HuH-7.5 (cell line): ENCODE measurements at places on chromosomes 5 and 9.

DNA sequence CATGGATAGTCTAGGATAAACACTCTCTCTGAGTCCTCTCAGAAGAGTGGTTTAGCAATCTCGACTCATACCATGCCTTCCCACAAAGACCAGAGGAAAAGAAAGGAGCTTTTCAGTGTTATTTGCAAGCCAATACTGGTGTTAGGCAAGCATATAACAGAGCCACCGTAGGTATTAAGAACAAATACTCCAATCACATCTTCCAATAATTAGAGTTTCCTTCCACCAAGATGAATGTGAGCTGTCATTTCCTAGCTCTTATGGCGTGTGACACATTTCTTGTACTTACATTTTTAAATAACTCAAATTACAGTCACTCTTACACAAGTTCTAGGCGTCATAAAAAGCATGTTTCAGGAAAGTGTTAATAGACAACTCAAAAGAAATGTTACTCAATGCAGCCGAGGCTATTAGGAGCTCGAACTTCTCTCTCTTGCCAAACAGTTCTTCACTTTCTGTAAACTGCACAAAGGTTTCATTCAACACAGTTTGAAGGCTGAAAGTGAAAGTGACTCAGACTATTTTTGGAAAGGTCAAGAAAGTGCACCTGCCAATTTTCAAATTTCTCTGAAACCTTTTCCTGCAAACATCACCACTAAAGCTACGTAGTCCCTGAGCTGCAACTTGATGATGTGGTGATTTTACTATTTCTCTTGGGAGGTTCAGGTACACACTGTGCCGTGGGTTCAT, 153.8 kb downstream of the AUH start:
- DNase-seq: no peak

DNA sequence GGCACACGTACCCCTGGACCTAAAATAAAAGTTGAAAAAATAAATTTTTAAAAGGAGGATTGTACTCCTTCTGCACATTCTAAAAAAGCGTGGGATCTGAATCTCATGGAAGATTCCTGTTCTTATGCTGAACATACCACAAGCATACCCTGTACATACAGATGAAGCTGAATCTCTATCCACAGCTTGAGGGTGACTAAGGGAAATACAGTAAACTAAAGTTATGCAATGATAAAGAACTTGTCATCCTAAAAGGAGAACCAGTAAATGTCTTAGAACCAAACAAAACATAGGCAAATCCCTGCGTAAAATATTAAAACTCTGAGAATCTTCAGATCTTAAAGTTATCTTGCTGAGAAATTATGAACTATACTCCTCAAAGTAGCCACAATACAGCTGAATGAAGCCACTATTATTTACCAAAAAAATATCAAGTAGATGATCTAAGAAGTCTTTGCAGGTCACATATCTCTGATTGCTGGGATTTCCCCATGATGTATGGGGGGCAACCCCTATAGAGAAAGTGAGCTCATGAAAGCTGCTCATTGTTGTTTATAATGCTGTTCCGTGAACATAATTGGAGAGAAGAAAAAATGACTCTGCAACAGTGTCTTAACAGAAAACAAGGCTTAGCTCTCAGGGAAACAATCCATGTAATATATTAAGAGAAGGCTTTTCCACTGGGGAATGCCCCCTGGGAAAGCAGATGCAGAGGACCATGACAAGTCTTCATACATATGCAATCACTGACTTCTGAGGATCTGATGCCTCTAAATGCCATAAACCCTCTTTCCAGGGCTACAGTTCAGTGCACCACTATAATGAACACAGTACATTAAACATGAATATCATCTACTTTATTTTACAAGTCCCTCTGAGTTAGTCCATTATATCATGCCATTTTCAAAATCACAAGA, 210.1 kb downstream of the EPB41L4A start:
- no peak for DNase-seq

GRCh38 chr5:76789991-76790581, 28.7 kb upstream of the F2RL1 start:
- DNase-seq: no peak

GRCh38 chr9:134534661-134535080, 106.9 kb upstream of the COL5A1 start:
- DNase-seq: no peak

GRCh38 chr5:103962023-103962422, 399.4 kb upstream of the NUDT12 start:
- peak; percentile 34 for DNase-seq

- no peak for DNase-seq
These were observed 222.8 kb downstream of the FAM170A start for GRCh38 chr5:119852140-119852539.

GRCh38 chr5:74268297-74268696, 372.2 kb downstream of the ENC1 start:
- no peak for DNase-seq

DNA sequence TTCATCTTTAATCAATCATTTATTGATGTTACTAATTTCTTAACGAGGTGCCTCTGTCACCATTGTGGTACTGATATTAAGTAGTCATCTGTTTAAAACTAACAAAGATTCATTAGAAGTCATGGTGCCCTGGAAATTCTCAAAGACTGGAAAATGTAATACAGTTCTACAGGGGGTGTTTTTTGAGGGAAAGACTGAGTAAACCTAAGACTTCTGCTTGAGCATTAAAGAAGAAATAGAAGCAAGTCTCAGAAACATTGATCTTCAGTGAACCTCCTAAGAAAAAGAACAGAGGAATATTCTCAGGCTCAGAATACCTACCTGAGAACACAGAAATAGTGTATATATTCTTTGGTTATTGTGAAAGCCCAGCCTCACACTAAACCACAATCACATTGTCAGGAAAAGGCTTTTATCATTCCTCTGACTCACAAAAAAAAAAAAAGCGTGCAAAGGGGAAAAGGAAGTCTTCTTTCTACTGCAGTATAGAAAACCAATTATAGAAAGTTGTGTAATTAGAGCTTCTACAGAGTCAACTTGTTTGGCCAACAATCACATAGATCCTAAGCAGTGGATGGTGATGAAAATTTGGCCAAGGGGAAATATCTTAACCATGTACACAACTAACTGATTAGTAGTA, 60.8 kb downstream of the HINT1 start:
- DNase-seq: no peak

- DNase-seq: no peak
These were observed 395 bp downstream of the TLN1 start for GRCh38 chr9:35731415-35732184.

DNA sequence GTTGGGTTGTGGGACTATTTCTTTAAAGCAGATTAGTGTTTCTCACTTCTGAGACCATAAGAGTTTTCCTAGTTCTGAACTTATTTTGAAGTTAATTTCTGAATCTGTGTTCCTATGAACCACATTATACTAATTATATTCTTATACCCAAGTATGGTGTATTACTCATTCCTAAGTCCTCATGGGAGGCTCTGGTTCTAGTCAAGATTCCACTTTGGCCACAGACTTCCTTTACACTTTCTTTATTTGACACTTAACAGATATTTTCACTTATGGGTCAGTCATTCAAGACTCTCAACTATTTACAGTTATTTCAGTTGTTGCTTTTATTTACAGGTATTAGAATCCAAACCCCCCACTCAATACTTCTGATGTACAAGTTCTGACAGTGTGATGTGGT, 937.2 kb upstream of the TYRP1 start:
- DNase-seq: no peak

- no peak for DNase-seq
These were observed 203.6 kb downstream of the GABRB2 start for GRCh38 chr5:161342886-161343285.

GRCh38 chr5:169628892-169629291, 8.2 kb upstream of the DOCK2 start:
- DNase-seq: no peak

DNA sequence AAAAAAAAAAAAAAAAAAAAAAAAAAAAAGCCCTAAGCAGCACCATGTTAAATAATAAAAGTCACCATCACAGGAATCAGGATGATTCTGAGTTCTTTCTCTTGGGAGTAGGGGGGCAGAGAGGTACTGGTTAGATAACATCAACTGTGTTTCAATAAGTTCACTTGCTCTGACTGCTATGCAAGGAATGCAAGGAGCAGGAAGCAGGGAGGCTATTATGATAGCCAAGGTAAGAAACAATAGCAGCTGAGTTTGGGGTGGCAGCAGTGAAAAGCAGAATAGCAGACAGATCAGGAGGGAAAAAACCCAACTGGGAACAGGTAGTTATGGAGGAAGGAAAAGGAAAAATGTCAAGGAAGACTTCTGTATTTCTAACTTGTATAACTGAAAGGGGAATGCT, 8.2 kb downstream of the CEP120 start:
- DNase-seq: no peak

GRCh38 chr5:132742626-132743025, 4.6 kb upstream of the CCNI2 start:
- no peak for DNase-seq

DNA sequence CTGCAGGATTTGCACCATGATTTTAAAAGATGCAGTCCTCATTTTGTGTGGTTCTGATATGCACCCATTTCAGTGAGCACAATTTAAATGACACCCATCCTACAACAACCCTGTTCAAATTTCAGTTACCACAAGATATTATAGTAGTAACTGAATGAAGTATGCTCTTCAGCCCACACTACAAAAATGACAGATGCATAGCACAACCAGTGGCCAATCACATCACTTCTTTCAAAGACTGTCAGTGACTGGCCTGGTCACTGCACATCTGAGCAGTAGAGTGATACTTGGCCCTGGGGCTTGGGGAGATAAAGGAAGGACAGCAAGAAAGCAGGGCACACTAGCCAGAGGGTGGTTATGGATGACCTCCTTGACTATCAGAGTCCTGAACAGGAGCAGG, 19.8 kb upstream of the IFNK start:
- no peak for DNase-seq

DNA sequence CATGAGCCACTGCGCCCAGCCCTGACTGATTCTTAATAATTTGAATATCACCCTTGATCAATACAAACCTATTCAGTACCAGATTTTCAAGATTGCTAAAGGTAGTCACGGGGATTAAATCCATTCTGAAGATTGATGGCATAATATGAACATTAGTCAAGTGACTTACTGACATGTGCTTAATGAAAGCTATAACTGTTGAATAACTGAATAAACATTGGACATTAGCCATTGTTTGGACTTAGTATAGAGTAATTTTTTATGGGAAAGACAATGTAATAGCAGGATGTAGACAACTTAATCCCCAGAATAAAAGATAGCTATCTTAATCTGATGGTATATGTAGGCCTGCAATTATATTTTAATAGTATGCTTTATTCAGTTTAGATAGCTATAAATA, 35.0 kb upstream of the VPS13A start:
- no peak for DNase-seq

GRCh38 chr5:107470295-107470582, 200.5 kb downstream of the EFNA5 start:
- DNase-seq: no peak

DNA sequence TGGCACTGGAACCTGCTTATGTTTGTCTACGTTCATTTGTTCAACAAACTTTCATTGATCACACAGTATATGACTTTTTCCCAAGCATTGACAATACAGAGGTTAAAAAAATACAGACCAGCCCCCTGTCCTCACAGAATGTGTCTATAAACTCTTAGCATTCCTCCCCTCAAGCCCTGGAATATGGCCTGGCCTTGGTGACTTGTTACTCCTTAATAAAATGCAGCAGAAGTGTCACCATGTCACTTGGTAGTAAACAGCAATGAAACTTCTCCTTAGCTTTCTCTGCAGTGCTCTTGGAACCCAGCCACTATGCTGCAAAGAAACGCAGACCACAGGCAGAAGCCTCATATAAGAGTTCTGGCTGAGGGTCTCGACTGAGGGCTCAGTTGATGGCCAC, 19.1 kb upstream of the SLC1A3 start:
- no peak for DNase-seq

- DNase-seq: no peak
These were observed 1194.4 kb downstream of the DTWD2 start for GRCh38 chr5:117793963-117794362.

- DNase-seq: no peak
These were observed 64.6 kb upstream of the SHISAL2B start for GRCh38 chr5:64625678-64626077.

- no peak for DNase-seq
These were observed 37.7 kb upstream of the RAPGEF6 start for GRCh38 chr5:131672776-131673175.

GRCh38 chr9:69018737-69019136, 4.8 kb upstream of the PRKACG start:
- DNase-seq: no peak

DNA sequence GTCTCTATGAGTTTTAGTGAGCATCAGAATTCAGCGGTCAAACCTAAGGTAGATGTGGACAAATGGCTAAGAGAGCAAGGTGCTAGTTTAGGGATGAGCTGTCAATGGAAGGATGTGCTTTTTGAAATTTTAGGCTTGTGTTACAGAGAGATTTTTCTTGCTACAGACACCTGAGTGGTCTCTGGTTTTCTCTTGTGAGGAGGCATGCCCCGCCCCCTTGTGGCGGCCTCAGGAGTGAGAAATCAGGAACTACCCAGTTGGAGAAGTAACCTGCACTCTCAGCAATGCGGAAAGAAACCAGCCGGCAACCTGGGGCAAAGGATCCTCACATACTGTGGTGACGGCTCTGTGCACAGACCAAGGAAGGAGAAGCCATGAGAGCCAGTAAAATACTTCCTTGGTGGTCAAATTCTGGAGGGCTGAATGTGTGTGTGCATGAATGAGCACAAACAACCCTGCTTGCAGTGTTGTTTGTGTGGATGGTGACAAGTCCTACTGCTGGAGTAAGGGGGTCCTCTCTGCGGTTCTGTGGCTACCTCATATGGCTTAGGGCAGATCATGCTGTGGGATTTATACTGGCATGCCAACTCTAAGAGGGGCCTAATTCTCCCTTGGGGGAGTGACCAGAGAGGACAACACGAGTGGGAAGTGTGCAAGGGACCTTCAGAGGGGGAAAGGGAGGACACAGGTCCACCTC, 16.7 kb upstream of the HSD17B4 start:
- no peak for DNase-seq

GRCh38 chr5:644971-645370, 32.8 kb downstream of the CEP72 start:
- no peak for DNase-seq

GRCh38 chr9:28887188-28887884, 1314.1 kb upstream of the C9orf72 start:
- DNase-seq: no peak

DNA sequence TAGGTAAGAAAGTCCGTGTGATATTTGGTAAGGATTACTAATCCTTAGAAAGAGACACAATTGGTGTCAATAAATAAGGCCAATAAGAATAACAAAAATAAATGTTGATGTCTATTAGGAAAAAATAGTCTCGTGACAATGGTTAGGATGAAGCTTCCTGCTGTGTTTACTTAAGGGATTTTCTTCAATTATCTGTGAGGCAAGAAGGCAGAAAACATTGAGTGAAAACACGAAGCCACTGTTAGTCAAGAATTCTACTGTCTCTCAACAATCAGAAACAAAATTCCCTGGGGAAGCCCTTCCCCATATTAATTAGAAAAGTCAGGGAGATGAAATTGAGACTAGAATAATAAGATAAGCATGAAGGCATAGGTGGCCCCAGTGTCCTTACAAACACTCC, 149.0 kb downstream of the SYK start:
- no peak for DNase-seq

GRCh38 chr5:26625099-26625498, 413.3 kb downstream of the CDH9 start:
- DNase-seq: no peak

- DNase-seq: no peak
These were observed 96.7 kb downstream of the PAX5 start for GRCh38 chr9:36937346-36937745.
